ENCODE measurements at places on chromosomes 12 and 14. TPM values are rescaled to one million over a fixed set of nuclear protein-coding genes. Genes with fewer than 3 reads are reported as not detected.

Gene ESR2
- total RNA-seq, result under 0.01 TPM

Gene PAH
- total RNA-seq, result not detected

Gene BIN2
- total RNA-seq, result not detected

Gene ARID4A
- 5.5 TPM for total RNA-seq

Gene DHRS4
- total RNA-seq, result 29.6 TPM

Gene PLA2G1B
- total RNA-seq, result not detected

Gene PFKM
- total RNA-seq, result 63.4 TPM

Gene ARHGEF25
- 2.2 TPM for total RNA-seq

Gene CCDC88C
- 14.7 TPM for total RNA-seq

Gene OR4N2
- total RNA-seq, result not detected

Gene CD27
- not detected for total RNA-seq

Gene C12orf75
- 22.0 TPM for total RNA-seq

Gene GPR137C
- total RNA-seq, result under 0.01 TPM

Gene CCDC177
- total RNA-seq, result not detected

Gene OTOGL
- total RNA-seq, result not detected

Gene ABHD12B
- not detected for total RNA-seq

Gene DLK1
- total RNA-seq, result not detected

Gene PRH2
- not detected for total RNA-seq

Gene SERPINA9
- total RNA-seq, result not detected

Gene KRT8
- total RNA-seq, result 289 TPM

Gene TAS2R19
- total RNA-seq, result 1.2 TPM

Gene KCNH5
- under 0.01 TPM for total RNA-seq

Gene CALM1
- total RNA-seq, result 358 TPM

Gene A2M
- total RNA-seq, result not detected

Gene PLXNC1
- total RNA-seq, result 0.48 TPM

Gene HAL
- 0.24 TPM for total RNA-seq

Gene PTGER2
- total RNA-seq, result not detected

Gene HCAR1
- total RNA-seq, result 0.21 TPM

Gene ACVRL1
- 1.9 TPM for total RNA-seq

Gene SLC5A8
- not detected for total RNA-seq

Gene TMEM229B
- total RNA-seq, result 0.43 TPM

Gene KANSL2
- 35.9 TPM for total RNA-seq

Gene RAD9B
- total RNA-seq, result 0.21 TPM

Gene CACNA1C
- not detected for total RNA-seq

Gene KCNC2
- total RNA-seq, result not detected

Gene OLR1
- total RNA-seq, result under 0.01 TPM

Gene MANSC1
- total RNA-seq, result 0.24 TPM

Gene DPPA3
- not detected for total RNA-seq

Gene SLC39A2
- 0.48 TPM for total RNA-seq

Gene MYF6
- not detected for total RNA-seq

Gene DTD2
- total RNA-seq, result 54.7 TPM

Gene INTS13
- total RNA-seq, result 44.6 TPM

Gene KRT7
- 1,618 TPM for total RNA-seq

Gene IGF1
- not detected for total RNA-seq

Gene GPR84
- not detected for total RNA-seq

Gene PDE3A
- not detected for total RNA-seq

Gene DHRS2
- total RNA-seq, result not detected

Gene BDKRB1
- total RNA-seq, result 3.6 TPM

Gene TAS2R13
- 0.48 TPM for total RNA-seq

Gene TAS2R8
- total RNA-seq, result not detected

Gene VDR
- total RNA-seq, result 5.5 TPM
